ENCODE measurements at places on chromosomes 5 and 9.

- no peak for DNase-seq
These were observed 209.0 kb downstream of the EFNA5 start for GRCh38 chr5:107461770-107462169.

DNA sequence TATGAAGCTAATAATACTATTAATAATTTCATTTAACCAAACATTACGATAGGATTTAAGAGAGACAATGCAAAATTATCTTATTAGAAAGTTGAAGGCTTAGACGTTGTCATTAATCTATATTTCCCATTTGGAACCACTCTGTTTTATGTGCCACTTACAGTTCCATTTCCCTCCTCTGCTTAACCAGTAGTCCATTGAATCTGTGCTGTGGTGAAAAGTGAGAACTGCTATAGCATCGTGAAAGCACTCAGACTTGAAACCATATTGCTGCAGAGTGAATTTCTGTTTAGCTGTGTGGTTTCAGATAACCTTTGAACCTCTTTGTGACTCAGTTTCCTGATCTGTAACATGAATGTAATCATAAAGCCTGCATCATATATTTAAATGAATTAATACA, 2304.5 kb downstream of the MAT2B start:
- no peak for DNase-seq

DNA sequence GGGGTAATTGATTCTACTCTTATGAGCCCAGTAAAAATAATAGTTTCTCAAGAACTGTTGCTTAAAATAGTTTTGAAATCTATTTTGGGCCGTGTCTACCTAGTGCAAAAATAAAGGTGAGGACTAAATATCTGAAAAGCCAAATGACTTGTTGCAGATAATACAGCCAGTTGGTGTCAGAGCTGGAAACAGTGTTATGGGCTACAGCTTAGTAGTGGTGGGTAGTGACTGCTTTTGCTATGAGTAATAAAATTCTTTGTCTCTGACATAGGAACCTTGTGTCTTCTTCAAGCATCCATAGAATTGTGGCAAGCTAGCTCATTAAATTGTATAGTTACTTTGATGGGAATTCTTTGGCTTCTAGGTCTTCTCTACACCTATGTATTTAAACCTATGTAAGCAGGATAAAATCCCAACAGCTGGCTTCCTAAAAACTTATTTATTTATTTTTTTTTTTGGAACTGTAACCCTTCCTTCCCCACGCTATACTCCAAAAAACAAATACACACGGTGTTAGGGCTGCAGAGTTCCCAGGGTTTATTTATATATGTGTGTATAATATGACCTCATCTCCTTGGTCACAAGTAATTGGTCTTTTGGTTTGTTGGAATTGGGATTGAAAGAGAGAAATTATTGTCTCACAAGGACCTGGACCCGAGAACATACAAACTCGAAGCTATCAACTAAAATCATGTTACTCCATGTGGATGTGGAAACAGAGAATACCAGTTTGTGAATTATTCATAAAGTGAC, 138.0 kb downstream of the NUDT12 start:
- no peak for DNase-seq

DNA sequence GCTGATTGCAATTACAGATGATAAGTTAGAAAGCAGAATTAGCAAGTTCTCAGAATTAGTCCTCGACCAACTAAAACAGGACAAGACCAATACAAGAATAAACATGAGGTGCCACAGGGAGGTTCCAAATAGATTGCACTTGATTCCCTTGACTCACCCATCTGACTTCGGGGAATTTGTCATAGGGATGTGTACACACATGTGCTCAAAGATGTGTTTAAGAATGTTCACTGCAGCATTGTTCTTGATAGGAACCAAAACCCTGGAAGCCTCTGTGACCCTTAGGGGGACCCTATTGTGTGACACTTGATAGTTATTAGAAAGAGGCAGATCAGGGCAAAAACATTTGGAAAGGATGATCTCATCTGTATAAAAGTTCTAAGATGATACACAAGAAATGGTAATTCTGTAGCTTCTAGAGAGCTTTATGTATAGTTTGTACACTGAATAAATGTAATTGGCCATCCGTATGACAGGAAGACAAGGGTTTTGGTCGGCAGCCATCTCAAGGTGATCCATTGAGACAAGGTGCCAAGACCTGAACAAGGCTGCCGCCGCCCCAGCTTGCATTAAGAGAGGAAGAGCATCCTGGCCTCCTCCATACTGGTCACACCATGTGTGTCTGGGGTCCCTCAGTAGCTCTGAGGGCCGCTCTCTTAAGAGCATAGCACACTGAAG, 48.2 kb upstream of the GARNL3 start:
- no peak for DNase-seq

DNA sequence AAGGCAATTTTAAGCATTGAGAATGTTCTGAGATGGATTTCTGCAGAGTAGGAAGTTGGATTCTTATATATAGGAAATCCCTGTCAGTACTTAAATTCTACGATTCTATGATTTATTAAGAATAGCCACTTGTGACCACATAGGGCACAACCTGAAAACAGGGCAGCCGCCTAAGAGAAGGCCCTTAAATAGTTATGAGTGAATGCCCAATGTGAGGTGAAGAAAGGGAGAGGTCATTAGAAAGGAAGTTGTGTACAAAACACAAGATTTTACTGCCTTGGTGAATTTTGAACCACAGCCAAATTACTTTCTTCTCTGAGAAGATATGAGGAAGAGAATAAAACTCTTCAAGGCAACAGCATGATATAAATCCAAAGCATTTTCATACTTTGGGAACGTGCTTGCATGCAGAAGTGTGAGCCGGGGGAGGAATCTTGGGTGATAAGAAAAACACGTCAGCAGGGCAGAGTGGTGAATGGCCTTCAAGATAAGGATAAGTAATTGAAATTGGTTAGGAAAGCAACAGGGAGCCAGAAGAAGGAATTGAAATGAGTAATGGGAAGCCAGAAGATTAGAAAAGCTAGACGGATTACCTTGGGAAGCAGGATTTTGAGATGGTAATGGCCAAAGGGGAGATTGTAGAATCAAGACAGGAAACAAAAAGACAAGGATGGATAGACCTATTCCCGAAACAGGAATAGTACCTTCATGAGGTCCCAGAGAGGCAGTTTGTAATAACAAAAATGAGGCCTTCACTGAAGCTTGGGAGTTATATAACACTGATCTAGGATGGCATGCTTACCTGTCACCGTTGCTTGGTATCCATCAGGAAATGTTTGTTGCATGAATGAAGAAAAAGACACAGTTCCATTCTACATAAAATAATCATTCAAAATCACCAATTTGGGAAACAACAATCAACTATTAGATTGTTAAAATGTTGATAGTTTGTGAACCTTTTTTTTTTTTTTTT, 244.3 kb downstream of the PDE4D start:
- DNase-seq = no peak

All from AG09319 (cell line).